Inflammatory macrophage treated with lipopolysaccharide for 4 hours (primary cell): ENCODE measurements at places on chromosomes 6 and 20.

DNA sequence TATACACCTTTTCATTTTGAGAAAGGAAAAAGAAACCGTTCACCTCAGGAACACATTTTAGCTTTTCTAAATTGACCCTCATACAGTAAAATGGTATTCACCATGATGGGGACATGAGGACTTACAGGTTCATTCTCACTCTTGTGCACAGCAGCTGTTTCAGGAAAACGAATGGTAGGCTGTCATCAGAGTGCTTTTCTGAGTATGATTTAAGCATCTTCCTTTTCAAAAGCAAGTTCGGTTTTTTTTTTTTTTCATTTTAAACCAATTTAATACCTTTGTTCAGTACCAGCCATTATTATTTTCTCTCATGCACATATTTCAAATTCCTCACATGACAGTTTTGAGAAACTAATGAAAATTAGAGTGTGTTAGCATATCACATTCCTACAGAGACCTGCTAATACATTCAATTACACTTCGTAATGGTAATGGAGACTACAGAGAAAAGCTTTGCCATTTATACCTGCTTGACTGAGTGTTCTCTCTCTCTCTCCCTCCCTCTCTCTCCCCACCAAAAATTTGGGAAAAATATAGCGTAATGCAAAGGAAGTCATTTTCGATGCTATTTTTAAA, 129.2 kb downstream of the SAMD5 start:
- no peak for DNase-seq

- peak; percentile 60 for DNase-seq
These were observed 52.2 kb upstream of the FAM83C start for GRCh38 chr20:35344354-35344837.

DNA sequence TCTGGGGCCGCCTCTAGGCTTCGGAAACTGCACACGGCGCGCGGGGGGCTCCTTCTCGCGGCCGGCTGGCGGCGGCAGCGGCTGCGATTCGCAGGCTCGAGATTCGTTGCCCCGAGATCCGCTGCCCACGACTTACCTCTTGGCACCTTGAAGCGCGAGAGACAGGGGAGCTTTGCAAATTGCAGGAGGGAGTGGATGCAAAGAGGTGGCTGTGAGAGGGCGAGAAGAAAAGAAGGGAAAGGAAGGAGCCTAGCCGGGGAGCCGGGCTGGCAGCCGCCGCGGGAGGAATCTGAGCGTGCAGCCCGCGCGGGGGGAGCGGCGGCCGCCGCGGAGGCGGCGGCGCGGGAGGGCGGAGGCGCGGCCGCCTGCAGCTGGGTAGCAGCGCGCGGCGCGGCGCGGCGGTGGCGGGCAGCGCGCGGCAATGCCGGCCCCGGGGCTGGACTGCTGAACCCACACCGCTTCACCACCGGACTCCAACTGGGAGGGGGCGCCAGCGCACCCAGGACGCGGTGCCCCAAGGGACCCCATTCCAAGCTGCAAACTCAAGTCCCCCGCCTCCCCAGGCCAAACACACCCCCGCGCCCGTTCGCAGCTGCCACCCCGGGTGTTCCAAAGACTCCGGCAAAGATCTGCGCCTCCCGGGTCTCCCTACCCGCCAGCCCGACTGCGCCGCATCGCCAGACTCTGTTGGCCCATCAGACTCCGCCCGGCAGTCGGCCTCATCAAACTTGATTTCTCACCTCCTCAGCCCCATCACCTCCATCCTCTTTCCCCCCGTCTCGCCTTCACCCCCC, 44.2 kb upstream of the SUPT3H start:
- peak; percentile 44 for DNase-seq

DNA sequence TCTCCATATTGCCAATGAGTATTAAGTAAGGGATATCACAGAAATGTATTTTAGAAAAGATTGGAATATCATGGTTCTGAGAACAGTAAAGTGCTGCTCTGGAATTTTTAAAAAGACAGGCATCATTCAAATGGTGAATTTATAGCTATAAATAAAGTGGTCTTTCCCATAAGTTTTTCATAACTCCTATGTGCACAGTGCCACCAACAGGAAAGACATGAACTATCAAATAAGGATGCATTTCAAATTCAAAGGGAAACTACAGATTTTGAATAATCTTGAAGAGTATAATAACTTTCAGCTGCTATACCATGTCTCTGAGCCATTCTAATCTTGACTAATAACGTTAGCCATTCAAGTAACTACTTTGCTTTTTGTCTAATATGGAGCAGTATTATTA, 456.8 kb upstream of the GJE1 start:
- DNase-seq, result no peak
